NCI-H187 treated with DMSO at 0.1 percent for 48 hours (cell line): ENCODE measurements at places on chromosomes 5 and 9.

GRCh38 chr5:6480133-6481051 is 31.7 kb downstream of the UBE2QL1 start:
- no peak for DNase-seq

DNA sequence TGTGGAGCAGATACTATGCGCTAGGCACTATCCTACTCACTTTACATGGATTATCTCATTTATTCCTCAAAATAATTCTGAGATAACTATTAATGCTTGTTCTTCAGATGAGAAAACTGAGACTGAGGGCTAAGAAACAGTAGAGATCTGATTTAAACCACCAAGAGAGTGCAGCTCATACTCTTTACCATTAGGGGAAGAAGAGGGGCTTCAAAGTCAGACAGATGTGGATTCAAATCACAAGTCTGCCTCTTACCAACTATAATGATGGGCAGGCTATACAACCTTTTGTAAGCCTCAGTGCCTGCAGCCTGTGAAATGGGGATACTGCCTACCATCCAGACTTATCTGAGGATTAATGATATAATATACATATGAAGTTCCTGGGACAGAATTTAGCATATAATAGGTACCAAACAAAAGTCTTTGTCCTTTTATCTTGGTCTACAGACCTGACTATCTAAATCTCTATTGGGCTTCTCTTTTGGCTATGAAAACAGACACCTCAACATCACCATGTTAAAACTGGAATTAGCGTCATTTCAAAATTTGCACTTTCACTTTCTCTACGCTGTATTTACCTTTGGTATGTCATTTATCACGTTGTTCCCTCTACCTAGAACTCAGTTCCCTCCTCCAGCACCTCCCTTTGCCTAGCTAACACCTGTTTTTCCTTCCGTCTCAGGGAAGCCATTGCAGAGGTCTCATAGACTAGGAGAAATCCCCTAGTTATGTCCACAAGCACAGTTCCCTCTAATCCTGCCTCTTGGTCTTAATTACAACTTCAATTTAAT is 13.8 kb upstream of the TMEM267 start:
- DNase-seq, result no peak

DNA sequence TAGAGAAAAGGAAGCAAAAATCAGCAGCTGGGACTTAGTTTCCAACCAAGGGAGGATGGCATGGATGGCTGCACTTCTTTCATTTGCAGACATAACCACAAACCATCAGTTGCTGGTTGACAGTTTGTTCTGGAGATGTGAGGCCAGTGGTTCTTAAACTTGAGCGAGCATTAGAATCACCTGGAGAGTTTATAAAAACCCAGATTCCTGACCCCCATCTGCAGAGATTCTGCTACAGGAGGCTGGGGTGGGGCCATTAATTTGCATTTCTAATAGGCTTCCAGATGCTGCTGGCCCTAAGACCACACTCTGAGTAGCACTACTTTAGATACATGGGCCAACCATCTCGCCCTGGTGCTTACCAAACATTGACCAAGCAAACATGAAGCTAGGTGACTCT is 60.8 kb downstream of the MARCHF3 start:
- no peak for DNase-seq

GRCh38 chr5:72363166-72363802 is 43.1 kb downstream of the PTCD2 start:
- no peak for DNase-seq

GRCh38 chr5:128815201-128815600 is 150.1 kb upstream of the SLC27A6 start:
- no peak for DNase-seq

GRCh38 chr5:663436-664342 is 29.5 kb downstream of the TPPP start:
- DNase-seq, result no peak
